ENCODE measurements at places on chromosomes 3 and 15. TPM values are rescaled to one million over a fixed set of nuclear protein-coding genes. Genes with fewer than 3 reads are reported as not detected.

DNA sequence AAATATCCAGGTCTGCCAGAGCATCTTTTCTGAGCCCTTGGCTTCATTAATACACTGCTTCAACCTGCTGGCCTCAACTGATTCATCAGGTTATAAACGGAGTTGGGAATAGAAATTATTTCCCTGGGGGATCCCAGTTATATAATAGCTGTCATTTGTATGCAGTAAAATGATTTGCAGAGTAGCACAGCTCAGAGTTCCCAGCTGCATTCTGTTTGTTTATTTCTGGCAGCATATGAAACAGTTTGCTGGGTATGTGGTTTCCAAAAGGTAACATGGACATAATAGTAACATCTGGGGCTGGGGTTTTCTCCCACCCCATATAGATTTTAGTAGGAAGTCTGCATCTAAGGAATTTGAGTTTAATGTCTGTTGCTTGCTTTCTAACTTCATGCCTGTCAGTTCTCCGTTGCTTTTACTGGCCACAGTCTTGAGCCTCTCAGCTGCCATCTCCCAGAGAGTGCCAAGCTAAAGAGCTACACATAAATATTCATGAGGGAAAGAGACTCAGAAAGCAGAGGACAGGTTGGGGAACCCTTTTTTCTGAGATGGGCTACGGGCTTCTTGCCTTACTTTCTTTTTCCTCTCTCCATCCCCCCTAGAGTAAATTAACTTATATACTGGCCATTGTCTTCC lies 124.6 kb downstream of the TMEM108 start:
- no peak overlapping the region for H3K4me3 ChIP-seq
- no peak overlapping the region for H3K27ac ChIP-seq
- H3K36me3 ChIP-seq: no peaks in the 10 kb centered on the region
- DNase-seq: no peak
- H3K27me3 ChIP-seq: no peaks in the 10 kb centered on the region
- H3K4me1 ChIP-seq: no peaks in the 10 kb centered on the region

- H3K4me1 ChIP-seq: peaks cover 10% of the 10 kb centered on the region
- no peak overlapping the region for H3K4me3 ChIP-seq
- H3K36me3 ChIP-seq: no peaks in the 10 kb centered on the region
- no peak overlapping the region for H3K27ac ChIP-seq
These were observed 10.1 kb upstream of the GPR171 start for GRCh38 chr3:151213151-151213550.

DNA sequence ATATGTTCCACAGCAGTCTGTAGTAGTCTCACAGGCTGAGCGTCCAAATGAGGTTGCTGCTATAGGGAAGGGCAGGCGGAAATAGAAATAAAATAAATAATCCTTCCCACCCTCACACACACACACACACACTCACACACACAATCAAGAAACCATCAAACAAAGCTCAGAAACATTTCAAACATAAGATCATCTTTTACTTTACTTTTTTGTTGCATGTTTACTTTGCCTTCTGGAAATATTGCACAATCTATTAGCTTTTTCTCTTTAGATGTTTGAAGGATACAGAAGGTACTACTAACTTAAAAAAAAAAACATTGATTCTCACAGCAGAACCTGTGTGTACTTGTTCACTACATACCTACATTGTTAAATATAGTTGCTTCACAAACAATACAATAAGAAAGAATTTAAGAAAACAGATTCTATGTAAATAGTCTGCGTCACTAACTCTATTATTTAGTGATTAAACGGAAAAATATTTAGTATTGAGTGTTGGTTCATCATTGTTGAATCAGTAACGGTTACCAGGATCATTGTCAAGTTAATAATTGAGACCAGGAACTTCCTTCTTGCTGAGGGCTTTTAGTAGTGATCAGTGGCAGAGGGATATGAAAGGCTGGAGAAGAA lies 20.5 kb downstream of the ALCAM start:
- no peak overlapping the region for H3K27ac ChIP-seq
- H3K4me1 ChIP-seq: no peaks in the 10 kb centered on the region
- DNase-seq: no peak
- H3K4me3 ChIP-seq: no peak overlapping the region
- no peaks in the 10 kb centered on the region for H3K27me3 ChIP-seq

Gene CGNL1
- not detected for polyA plus RNA-seq

Gene GCNT3
- not detected for polyA plus RNA-seq

Data from CD8-positive, alpha-beta memory T cell (primary cell).